Stomach (tissue), 19 donors: ENCODE measurements at places on chromosomes 4 and X. TPM values are rescaled to one million over a fixed set of nuclear protein-coding genes. Genes with fewer than 3 reads are reported as not detected.

The SLC49A3 gene
- polyA plus RNA-seq: 15.2 TPM

The GUCY1B1 gene
- polyA plus RNA-seq: 10.5 TPM

The ARFIP1 gene
- 15.3 TPM for polyA plus RNA-seq

The FAM47A gene
- polyA plus RNA-seq: not detected

The HTR2C gene
- not detected for polyA plus RNA-seq

The MCF2 gene
- 0.46 TPM for polyA plus RNA-seq

The EIF1AX gene
- polyA plus RNA-seq: 25.0 TPM

The DKC1 gene
- 24.0 TPM for polyA plus RNA-seq

The IDUA gene
- polyA plus RNA-seq: 21.9 TPM

The GAGE12J gene
- not detected for polyA plus RNA-seq

The SH3RF1 gene
- polyA plus RNA-seq: 3.4 TPM

The EGFL6 gene
- 2.7 TPM for polyA plus RNA-seq

The MAGEB2 gene
- not detected for polyA plus RNA-seq

The ADGRG2 gene
- polyA plus RNA-seq: 0.30 TPM

The FAAH2 gene
- polyA plus RNA-seq: 14.0 TPM

The HEPH gene
- 3.4 TPM for polyA plus RNA-seq
